Left renal pelvis (tissue), 4 donors: ENCODE measurements at places on chromosomes 5 and 9. TPM values are rescaled to one million over a fixed set of nuclear protein-coding genes. Genes with fewer than 3 reads are reported as not detected.

DNA sequence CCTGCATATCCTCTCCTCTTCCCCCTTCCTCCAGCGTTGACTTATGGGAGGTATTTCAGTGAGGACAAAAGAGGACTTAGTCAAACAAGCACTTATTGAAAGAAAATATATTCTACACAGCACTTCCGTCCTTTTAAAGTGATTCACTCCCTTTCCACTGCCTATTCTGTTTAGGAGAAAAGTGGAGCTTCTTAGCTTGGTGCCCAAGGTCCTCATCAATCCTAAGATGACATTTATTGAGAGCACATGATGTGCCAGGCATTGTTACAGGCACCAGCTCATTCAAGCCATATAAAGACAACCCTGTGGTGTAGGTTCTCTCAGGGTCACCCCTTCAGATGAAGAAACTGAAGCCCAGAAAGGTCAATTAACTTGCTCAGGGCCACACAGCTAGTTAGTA is 95.9 kb downstream of the KCNIP1 start:
- DNase-seq = no peak

DNA sequence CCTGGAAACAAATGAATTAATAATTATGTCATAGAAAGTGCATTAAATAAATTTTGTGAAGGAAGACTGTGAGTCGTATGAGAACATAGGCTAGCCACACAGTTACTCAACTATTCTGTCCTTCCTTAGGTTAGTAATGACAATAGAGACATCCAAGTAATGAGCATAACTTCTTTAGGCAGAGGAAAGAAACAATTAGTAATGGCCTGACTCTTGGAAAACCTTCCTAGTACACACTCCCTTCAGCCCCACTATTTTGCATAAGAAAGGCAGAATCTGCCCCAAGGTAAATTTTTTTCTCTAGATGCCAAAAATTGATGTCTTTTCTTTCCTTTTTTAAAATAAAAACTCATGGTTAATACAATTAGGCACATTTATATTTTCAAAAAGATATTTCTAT is 1619.0 kb upstream of the WWC1 start:
- no peak for DNase-seq

- no peak for DNase-seq
These were observed 20.4 kb downstream of the UHRF2 start for GRCh38 chr9:6433410-6433809.

DNA sequence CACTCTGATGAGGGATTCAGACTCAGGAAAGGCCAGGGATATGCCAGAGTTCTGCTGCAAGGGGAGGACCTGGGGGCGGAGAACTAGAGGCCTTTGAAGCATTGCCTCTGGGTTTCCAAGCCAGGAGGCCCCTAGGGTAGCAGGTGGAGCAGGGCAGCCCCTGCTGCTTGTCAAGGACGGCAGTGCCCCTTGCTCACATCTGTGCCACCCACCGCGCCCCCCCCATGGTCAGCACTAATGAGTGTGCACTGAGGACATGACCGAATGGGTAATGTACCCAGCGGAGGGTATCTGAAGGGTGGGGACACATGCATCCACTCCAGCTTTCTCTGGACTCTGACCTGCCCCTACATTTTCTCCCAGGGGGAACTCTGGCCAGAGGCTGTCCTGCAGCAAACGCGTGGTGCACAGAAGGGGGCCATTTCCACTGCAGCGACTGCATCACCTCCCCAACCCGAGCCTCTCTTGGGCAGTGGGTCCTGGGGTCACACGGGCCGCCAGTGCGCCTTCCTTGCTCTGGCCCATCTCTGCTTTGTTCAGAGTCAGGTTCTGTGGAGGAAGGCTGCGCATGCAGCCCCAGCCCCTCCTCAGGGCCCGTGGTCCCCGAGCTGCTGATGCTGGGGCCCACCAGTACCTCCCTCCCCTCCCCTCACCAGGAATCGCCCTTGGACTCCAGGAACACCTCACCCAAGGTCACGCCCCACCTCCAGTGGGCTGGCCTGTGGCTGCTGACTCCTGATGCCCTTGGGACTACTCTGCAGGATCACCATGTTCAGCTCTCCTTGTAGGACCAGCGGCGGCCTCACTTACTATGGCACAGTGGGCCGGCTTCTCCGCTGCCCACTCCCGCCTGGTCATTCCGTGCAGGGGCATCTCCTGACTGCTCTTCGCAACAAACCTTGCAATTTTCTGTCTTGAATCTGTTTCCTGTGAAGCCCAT is 31.2 kb downstream of the STC2 start:
- DNase-seq = no peak

DNA sequence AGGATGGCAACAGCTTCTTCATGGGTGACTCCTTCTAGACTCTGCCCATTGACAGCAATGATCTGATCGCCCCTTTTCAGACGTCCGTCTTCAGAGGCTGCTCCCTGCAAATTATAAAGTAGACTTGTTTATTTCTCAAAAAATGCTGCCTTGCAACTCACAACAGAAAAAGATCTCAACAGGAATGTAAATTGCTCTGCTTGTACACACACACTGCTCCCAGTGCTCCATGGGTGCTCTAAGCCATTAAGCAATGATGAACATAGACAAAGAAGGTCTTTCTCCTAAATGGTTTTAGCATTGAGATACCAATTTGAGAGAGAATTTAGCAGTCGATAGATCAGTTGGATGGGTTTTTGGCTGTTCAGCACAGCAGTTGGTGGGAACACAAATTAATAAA is 172.5 kb downstream of the MPDZ start:
- DNase-seq = no peak

GRCh38 chr9:9214066-9214465 is 1398.7 kb downstream of the PTPRD start:
- DNase-seq = no peak

- DNase-seq = no peak
These were observed 32.2 kb upstream of the FRMD3 start for GRCh38 chr9:83570359-83570758.

DNA sequence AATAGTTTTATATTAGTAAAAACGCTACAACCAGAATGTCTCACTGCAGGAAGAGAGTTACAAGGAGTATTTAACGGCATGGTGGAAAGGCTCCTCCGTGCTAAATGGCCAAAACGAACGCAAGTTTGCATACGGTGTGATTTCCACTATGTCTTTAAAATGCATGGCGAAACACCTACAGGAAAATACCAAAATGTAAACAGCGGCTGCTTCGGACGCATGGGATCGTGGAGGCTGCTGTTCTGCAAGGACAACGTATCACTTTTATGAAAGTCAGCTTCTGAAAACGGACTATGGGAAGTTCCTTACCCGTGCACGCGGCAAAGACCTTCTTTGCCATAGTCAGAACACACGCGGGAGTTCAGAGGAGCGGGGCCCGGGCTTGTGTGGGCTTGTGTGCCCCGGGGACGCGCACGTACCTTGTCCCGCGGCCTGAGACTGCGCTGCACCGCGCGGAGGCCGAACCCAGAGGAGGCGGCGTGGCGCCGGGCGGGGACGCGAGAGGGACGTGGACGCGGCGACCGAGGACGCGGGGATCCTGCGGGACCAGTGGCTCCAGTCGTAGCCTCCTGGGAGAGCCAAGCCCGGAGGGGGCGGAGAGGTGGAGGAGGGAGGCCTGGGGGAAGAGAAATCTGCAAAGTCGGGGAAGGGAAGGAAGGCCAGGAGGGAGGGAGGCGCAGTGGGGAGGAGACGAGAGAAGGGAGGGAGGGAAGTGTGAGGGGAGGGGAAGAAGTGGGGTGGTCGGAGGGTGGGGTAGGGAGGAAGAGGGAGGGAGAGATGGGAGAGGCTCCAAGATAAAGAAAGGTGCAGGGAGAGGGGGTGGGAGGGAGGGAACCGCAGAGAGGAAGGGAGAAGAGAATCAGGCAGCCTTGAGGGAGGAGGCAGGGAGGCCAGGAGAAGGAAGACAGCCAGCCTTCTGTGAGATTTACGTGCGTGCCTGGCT is at the start of gene CMBL:
Gene CMBL (minus strand): TSS at position 697 of the 943 bp plus-strand sequence. CDS start 17,140 bp downstream, outside the sequence.
- no peak for DNase-seq

The GPSM1 gene
- polyA plus RNA-seq = 24.3 TPM

The TMOD1 gene
- 1.8 TPM for polyA plus RNA-seq

The SLC9A3 gene
- polyA plus RNA-seq = 2.6 TPM

The AGTPBP1 gene
- 14.2 TPM for polyA plus RNA-seq

The HACD4 gene
- polyA plus RNA-seq = 3.3 TPM

The MEGF10 gene
- polyA plus RNA-seq = 1.3 TPM

The C9orf153 gene
- 0.29 TPM for polyA plus RNA-seq
